ENCODE measurements at places on chromosomes 5 and 9.

DNA sequence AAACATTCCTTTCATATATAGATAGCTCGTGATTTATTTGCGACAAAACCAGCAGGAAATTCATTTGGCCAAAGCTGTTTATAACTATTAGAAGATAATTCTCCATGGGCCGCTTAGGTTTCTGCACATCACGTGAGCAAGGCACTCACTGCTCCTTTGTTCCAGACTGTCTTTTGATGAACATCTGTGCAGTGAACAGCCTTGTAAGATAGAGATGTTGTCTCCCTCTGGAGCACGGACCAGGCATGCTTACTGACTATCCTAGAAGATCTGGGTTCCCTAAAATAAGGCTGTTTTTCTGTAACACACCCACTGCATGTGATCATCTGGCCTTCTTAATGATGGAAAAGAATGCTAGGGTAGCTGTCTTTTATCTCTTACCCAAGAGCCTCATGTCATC lies 30.9 kb downstream of the YIPF5 start:
- no peak for DNase-seq

GRCh38 chr5:156475182-156476157 lies 148.5 kb downstream of the SGCD start:
- no peak for DNase-seq

GRCh38 chr9:13151489-13151888 lies 128.0 kb downstream of the MPDZ start:
- DNase-seq = no peak

DNA sequence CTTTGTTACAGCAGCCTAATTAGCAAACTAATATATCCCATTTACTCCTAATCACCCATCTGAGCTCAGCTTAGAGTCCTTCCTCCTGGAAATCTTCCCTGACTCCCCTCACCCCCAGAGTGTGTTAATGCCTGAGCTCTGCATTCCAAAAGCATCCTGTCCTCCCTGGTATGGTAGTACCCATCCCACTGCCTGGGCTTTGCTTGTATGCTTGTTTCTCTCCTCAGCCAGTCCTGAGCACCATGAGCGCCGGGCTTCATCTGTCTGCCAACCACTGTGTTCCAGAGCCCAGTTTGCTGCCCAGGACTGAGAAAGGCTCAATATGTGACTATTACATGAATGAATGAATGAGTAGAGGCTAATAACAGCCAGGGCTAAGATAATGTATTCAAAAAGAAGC lies 272.4 kb downstream of the CDK5RAP2 start:
- no peak for DNase-seq

DNA sequence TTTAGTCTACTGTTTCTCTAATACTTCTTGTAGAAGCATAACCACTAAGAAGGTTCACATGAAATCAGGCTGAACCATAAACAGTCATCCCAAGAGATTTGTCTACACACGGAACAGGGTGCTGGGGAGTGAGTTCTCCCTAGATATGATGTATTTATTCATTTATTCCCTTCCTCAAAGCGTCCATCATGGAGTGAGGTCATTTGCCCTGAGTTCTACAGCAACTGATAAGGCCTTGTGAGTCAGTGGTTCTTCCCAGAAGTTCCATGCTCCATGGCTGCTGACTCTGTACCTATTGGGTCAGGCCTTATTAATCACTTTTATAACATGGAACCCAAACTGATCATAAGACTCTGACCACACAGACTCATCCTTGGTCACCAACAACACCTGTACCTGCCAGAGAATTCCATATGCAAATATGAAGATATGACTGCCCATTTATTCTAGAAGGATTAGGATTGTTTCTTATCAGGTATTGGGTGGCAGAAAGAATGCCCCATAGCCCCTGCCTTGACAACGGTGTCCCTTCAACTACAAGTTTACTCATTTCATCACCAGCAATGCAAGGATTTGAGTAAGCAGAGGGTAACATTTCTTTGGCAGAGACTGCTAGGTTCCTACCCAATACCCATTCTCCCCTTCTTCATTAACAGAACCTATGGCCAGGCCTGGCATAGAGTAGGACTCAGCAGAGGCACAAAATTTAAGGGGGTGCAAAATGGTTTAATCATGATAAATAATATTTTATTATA lies 118.1 kb downstream of the LHFPL2 start:
- no peak for DNase-seq

DNA sequence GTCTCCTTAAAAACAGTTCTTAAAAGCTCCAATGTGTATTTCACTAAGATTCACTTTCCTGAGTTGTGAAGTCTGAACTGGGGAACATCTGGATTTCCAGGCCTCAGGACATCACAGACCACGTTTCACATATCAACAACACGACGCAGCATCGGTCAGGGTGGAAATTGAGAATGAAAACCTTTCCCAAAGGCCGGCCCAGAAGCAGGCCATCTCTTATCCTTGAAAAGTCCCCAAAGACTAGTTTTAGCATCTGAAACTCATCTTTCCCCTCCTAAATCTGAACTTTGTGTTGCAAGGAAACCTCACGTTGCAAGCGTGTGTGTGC lies 96.4 kb upstream of the COL5A1 start:
- no peak for DNase-seq

GRCh38 chr9:16571127-16571802 lies 299.2 kb downstream of the BNC2 start:
- DNase-seq = no peak

DNA sequence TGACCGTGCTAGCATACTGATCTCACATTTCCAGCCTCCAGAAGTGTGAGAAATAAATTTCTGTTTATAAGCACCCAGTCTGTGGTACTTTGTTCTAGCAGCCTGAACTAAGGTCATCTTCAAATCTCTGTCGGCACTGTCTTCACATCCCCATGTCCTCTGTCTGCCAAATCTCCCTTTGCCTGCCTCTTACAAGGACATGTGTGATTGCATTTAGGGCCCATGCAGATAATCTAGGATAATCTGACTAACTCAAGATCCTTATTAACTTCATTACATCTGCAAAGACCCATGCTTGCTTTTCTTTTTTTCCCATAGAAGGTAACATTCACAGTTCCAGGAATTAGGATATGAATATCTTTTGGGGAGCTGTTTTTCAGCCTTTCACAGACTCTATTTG lies 132.7 kb downstream of the AOPEP start:
- DNase-seq = no peak

GRCh38 chr5:138107213-138107612 lies 23.4 kb downstream of the WNT8A start:
- DNase-seq = no peak

DNA sequence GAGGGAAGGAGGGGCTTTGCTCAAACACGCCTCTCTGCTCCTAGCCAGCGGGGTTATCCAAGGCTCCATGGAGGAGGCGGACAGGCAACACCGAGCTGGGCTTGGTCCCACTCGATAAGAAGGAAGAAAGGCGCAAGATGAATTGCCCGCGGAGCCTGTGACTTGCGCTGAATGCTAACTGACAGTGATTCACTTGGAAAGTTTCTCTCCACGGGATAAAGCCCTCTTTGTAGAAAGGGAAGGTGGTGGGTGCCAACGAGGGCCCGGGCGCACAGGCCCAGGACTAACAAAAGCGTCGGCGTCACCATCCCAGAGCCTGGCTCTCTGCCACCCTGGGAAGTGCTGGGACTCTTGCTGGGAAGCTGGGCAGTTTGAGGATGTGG lies 76.0 kb downstream of the VAV2 start:
- no peak for DNase-seq

DNA sequence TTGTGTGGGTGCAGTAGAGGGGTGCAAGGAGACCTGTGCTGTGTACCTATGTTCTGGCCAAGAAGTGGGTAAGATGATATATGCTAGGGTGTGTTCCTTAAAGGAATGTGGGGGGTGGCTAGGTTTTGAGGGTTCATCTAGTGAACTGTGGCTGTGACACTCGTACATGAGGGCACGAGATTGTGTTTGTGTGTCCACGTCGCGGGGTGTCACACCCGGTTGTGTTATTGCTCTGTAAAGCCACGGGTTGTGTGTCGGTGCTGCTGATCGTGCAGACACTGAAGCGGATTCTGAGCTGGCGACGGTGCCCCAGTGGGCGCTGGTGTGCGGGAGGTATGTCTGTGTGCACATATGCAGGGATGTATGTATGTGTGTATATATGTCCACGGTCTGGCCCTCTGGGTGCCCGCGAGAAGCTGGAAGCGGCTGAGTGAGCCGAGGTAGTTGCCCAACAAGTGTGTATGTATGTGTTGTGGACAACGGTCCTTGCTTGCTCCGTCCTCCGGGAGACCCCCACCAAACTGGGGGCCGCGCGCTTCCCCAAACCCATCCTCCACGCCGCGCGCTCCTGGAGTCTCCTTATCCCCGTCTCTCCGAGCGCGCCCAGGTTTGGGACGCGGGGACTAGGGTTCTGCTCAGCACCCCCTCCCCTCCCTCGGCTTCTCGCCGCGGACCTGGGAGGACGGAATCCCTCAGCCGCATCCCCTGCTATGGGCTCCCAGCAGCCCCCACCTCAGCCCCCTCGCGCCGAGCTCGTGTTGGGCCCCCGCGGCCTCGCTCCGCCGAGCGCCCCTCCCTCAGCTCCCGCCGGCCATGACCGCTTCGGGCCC lies 639 bp downstream of the PCDH1 start:
- DNase-seq = peak; percentile 64

- peak; percentile 86 for DNase-seq
These were observed 1242.3 kb upstream of the WWC1 start for GRCh38 chr5:167049043-167049663.

GRCh38 chr9:137540536-137540935 lies 9.7 kb downstream of the PNPLA7 start:
- DNase-seq = no peak

GRCh38 chr5:83400701-83401100 lies 70.8 kb upstream of the VCAN start:
- no peak for DNase-seq

GRCh38 chr5:178467568-178468195 lies 122.5 kb downstream of the COL23A1 start:
- DNase-seq = no peak

DNA sequence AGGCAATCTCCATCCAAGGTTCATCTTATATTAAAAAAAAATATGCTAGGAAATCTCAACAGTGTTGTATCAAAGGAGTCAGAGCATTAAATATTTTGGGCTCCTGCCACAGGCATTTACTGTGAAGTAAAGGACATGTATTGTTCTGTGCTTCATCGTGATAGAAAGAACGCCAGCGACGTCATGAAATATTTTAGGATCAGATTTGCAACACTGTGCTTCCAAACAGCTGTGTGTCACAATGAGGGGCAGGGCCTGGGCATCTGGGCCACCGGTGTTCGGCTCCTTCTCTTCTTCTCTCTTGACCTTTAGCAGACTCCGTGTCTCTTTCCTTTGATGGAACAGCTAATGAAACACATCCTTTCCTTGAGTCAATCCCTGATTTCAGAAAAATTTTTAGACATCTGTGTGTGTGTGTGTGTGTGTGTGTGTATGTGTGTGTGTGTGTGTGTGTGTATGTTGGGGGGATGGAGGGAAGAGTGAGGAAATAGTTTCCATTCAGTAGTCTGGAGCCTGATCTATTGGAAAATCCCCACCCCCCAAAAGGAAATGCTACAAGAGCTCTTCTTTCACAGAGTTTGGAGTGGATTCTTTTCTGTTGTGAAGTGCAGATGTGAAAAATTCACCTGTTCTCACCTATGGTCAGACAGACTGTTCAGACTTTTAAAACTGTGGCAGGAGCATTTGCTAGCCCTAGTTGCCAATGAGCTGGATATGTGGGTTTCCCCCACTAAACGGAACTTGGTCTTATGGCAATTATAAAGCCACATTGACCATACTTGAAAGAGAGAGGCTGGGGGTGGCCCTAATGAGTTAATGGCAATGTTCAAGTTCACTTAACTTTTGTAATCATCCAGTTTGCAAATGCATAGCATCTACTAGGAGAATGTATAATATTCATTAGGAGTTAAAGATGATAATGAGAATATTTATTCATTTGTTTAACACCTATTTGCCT lies 18.1 kb upstream of the TNC start:
- no peak for DNase-seq

- no peak for DNase-seq
These were observed 2.5 kb downstream of the C1QTNF2 start for GRCh38 chr5:160367885-160368284.

- DNase-seq = no peak
These were observed 43.8 kb upstream of the C5orf47 start for GRCh38 chr5:173945160-173945559.

DNA sequence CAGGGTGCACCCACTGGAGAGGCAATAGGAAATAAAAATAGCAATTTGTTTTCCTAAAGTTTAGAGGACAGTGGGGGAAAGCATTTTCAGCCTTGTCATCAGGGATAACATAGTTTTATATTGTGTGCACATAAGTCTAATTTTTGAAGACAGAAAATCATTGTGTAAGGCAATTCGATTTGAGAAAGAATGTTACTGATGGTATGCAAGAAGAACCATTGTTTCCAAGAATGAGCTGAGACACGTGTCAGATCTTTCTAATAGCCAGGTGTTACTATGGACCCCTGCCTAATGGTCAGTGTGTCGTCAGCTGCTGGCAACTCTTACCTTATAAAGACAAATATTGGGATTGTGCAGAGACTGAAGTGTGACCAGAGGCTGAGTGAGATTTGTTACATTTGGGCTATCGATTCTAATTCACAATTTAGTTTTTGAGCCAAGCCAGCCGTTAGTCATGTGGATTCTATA lies 67.1 kb upstream of the PPP2R2B start:
- DNase-seq = no peak

DNA sequence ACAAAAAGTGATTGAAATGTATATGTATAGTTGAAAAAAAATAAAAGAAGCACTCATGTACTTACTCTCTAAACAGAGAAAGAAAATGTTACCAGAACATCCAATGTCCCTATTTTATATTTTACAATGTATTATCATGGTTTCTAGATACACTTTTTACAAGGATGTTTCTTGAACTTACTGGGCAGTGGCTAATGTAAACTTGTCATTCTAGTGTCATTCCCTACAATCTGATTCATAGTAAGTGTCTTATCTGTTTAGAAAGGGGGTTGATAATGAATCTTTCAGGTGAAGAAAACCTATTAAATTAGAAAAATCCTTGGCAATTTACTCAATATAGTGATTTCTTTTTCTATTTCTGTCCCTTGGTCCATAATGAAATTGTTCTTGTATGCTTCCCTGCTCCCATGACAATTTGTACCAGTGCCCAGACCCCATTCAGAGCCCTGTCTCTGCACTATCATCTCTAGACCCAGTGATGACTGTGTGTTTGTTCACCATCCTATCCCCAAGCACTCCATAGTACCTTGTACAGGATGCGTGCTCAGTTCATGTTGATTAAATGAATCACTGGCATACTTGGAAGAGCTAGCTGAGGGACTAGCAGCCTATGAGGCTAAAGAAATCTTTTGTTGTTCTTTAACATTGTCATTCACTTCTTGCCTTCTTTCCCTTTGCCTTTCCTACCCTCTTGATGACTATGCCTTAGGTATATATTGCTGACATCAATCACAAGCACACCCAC lies 101.2 kb downstream of the HMHB1 start:
- DNase-seq = no peak

- DNase-seq = no peak
These were observed 1.2 kb upstream of the SMARCA2 start for GRCh38 chr9:2013743-2014475.

GRCh38 chr9:128055344-128056040 lies 11.6 kb downstream of the NAIF1 start:
- peak; percentile 48 for DNase-seq
